ENCODE measurements at places on chromosomes 1 and 21. TPM values are rescaled to one million over a fixed set of nuclear protein-coding genes. Genes with fewer than 3 reads are reported as not detected.

Gene DNALI1
- 0.27 TPM for total RNA-seq

Gene COL24A1
- total RNA-seq = not detected

Gene FMO3
- not detected for total RNA-seq

Gene ANGPTL1
- total RNA-seq = not detected

DNA sequence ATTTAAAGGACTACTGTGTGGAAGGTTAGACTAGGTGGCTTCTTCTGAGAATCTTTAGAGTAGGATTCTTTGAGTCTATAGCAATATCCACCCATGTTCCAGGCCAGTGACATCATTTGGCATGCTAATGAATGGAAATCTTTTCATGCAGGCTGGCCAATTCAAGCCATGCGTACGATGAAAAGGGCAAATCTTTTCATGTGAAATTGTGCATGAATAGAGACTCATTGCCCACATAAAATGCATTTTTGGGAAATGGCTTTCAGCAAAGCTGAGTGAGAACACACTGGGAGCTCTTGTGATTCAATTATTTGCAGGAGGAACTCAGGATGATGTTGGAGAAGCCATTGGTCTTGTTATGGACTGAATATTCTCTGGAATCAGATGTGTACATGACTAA, 324.9 kb upstream of the DAB1 start:
- DNase-seq = no peak

DNA sequence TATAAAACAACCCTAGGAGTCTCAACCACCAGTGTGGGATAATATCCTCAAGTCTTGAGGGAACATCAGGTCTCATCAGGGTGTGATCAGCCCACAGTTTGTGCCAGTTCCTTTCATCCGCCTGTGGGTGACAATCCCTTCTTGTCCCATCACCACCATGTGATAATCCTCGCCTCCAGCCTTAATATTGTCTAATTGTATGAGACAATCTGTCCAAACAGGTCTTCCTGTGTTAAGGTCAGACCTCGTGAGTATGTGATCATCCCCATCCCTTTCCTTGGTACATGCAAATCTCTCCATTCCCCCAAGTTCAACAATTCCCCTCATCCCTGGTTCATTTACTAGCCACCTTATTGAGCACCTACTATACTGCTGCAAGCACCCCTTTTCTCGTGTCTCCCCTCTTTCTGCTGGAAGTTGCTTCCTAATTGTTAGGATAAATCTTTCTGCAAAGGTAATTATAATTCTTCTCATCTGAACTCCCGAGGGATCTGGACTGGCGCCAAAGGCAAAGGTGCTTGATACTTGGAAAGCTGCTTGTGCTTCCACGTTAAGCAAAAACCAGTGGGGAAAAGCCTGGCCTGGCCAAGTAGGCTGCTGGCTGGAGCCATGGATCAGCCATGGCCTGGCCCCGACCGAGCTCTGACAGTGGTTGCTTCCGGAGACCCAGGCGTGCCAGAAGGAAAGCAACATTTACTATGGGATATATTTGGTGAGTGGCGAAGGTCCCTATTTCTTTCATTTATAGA, 92.5 kb downstream of the RNF220 start:
- DNase-seq = no peak

GRCh38 chr1:30437059-30437576, 286.3 kb downstream of the MATN1 start:
- no peak for DNase-seq

- DNase-seq = no peak
These were observed 169.3 kb upstream of the USP25 start for GRCh38 chr21:15560383-15561056.
